ENCODE measurements at places on chromosomes 6 and 20.

DNA sequence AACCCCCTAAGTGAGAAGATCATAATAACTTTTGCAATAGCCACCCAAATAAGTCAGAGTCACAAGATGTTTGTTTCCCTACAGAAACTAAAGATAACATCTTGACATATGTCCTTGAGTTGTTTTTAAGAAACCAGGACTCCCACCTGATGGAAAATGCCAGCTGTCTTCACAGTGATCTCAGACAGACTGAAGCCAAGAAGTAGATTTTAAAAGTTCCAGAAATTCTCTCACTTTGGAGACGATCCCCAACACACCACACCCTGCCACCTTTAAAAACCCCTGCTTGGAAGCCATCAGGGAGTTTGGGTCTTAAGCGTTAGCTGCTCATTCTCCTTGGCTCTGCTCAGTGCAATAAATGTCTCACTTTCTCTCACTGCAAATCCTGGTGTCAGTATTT is 63.0 kb downstream of the GPR6 start:
- DNase-seq = no peak

DNA sequence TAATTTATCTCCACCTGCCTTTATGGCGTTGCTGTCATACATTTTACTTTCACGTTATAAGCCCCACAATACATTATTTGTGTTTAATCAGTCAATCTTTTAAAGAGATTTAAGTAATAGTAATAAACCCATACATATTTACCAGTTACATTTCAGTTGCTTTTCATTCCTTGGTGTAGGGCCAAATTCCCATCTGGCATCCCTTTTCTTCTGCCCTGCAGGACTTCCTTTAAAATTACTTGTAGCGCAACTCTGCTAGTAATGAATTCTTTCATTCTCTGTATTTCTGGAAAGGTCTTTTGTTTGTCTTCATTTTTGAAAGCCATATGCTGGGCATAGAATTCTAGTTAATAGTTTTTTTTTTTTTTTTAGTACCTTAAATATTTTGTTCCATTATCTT is 24.9 kb downstream of the ZNF334 start:
- no peak for DNase-seq

GRCh38 chr6:68756454-68757375 is 121.6 kb downstream of the ADGRB3 start:
- DNase-seq = no peak

DNA sequence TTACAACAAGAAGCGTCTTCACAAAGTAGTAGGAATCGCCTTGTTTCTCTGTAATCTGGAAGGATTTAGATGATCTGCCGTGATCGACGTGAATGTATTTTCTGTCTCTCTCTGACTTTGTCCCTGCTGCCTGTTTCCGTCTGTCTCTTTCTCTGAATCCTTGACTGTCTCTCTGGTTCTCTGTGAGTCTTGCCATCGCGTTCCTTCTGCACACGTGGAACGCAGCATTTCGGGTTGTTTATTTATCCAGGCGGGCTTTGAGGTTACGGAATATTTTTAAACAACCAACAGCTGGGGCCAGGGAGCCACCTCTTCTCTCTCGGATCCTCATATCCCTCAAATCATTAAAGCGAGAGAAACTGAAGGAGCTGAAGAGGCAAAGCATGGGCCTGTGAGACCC is 215.9 kb downstream of the ZDHHC14 start:
- DNase-seq = no peak

DNA sequence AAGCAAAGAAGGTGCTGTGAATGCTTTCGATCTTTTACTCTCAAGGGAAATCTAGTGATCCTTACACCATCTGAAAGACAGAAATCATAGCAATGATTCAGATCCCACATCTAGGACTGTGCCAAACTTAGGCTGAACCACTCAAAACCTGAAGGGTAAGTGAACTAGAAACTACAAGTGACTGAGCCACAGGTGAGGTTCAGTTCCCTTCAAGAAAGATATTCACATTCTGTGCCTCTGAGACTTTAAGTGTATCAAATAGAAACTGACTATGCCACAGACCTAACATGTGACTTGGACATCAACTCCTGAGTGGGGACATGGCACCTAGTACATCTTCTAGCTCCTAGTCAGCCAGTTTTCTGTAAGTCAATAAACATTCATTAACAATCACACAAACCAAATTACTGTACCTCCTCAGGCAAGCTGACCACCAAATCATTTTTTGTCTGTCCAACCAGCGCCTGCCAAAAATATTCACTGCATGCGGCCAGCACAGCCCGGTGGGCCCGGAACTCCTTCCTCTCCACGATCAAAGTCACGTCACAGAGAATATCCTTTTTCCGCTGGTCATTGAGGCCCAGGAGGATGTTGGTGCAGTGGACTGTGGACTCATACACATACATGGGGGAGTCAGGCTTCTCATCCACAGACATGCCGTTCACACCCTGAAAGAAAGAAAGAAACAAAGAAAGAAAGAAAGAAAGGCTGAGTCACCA is 114.1 kb downstream of the GJA10 start:
- DNase-seq = no peak

- DNase-seq = no peak
Measured at GRCh38 chr6:23307516-23307915, 738.1 kb downstream of the HDGFL1 start.

DNA sequence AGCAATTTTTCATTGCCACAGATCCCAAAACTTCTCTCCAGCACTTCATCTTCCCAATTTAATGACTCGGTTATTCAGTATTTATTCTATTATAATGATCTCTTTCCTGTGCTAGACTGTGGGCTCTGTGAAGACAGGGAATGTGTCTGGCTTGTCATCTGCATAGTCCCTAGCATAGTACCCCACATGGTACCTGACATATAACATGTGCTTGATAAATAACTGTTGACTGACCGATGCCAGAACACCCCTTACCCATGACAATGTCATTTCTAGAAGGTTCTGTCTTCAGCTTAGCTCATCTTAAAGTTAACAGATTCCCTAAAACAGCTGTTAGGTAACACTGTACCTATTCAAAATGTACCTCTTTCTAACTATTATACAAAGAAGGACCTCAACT is 3.6 kb downstream of the PXMP4 start:
- no peak for DNase-seq

GRCh38 chr20:63863021-63863797 is 1.9 kb upstream of the TPD52L2 start:
- DNase-seq = no peak

DNA sequence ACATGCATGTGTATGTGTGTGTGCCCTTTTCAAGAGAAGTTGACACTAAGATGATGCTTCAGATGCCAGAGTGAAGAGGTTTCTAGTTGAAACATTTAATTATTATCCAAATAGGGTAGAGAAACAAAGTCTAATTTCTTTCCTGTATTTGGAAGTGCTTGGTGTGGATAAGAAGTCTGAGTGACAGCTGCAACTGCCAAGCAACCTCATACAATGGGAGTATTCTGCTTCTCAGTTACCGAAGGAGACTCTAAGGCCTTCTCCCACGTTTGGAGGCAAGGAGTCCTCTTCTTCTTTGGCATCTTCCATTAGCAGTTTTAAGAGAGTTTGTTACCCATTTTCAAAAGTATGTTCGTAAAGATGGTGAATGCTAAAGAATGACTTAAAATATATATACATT is 82.4 kb downstream of the HDGFL1 start:
- DNase-seq = no peak

DNA sequence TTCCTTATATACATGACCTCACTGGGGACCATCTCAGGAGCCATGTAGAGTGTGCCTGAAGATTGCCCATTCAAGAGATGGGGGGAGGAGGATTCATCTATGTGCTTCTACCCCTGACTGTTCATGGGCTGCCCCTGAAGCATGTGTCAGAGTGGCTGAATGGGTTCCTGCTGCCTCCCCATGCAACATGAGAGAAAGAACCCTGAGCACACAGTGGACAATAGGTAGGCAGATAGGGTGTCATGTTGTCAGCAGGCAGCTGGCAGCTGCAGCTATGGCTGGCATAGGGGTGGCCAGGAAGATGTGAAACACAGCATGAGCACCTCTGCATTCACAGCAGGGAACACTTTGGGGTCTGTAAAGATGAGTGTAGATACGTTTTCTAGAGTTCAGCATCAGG is 208.4 kb upstream of the CNR1 start:
- DNase-seq = no peak

- DNase-seq = no peak
Measured at GRCh38 chr6:123771126-123771525, 32.5 kb upstream of the NKAIN2 start.

DNA sequence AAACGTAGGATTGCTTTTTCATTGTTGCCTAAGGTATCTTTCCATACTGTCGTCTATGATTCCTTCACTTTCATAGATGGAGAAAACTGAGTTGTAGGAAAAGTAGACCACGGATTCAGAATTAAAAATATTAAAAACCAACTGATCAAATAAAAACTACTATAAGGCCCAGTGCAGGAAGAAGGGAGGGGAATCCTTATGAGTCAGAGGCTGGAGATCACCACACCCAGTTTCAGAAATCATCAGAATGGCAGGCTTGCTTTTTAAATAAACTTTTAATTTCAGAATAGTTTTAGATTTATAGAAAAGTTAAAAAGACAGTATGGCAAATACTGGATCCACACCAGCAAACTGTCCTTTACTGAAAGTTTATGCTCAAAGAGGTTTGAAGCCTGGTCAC is 32.0 kb upstream of the POPDC3 start:
- no peak for DNase-seq

DNA sequence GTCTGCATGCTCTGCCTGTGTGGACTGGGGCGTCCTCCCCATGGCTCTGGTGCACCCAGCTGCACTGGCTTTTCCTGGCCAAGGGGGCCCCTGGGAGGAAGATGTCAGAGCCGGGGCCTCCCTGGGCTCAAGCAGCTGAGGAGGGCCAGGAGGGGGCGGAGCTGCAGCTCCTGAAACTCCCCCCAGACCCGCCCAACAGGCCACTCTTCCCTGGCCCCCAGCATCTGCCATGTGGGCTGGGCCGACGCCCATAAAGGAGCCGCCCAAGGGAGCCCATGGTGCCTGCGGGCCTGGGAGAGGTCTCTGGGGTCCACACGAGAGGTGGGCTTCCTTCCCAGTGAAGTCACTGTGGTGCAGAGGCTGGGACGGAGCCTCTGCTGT is 4.0 kb downstream of the RBBP8NL start:
- DNase-seq = no peak

- no peak for DNase-seq
Measured at GRCh38 chr6:152680151-152680550, 17.5 kb upstream of the MYCT1 start.

GRCh38 chr6:34523441-34524206 is 32.5 kb downstream of the SPDEF start:
- DNase-seq = no peak

GRCh38 chr6:37305841-37306425 is 47.9 kb upstream of the RNF8 start:
- DNase-seq = no peak

- no peak for DNase-seq
Measured at GRCh38 chr20:48959899-48960550, 38.5 kb downstream of the ARFGEF2 start.

DNA sequence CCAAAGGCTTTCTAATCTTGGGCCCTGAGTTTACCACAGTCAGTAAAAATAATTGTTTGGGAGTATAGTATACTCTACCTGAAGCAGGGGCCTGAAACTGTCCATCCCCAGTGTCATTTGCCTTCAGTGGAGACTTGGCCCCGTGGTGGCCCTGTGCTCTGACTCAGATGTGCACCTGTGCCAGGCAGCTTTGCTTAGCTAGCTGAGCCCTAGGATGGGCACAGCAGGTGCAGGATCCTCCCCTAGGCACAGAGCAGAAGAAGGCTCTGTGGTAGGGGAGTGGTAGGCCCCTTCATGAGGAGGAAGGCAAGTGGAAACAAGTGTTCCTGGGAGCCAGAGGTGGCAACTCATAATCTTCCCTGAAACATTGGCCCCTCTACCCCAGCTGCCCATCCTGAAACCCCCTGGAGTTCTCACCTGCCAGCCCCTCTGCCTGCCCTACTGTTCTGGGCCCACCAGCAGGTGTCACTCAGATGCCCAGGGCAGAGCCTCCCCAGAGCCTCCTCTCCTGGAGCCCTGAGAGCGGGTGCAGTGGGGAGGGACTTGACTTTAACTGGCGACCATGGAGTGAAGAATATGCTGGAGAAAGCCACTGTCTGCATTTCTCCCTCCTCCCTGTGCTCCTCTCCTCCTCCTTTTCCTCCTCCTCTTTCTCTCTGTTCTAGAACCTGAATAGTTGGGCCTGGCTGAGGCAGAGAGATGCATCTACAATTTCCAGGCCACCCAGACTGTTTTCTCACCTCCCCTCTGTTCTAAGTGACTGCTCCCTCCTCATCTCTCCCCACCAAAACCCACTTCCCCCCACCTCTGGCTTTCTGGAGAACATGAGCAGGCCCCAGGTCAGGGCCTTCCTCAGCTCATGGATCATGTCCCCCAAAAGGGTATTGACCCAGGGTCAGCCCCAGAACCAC is 2.9 kb downstream of the CPNE5 start:
- no peak for DNase-seq

- no peak for DNase-seq
Measured at GRCh38 chr6:51959744-51960383, 127.5 kb downstream of the PKHD1 start.

GRCh38 chr20:47857187-47857568 is 71.9 kb upstream of the SULF2 start:
- no peak for DNase-seq

DNA sequence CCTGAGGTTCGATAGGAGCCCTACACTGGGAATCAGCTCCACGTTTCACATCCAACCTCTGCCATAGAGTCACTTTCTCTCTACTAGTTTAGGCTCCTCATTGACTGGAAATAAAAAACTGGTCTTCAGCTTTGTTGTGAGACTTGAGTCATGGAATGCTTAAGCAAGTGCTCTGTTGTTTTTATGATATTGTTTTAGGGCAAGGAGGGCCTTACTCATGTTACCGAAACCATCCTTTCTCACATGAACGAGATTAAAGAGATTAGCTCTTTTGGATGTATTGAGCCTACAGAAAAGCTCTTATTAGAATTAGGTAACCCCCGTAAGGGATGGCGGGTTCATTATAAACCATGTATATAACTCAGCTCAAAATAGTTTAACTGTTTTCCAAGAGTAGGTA is 6.9 kb upstream of the MOCS1 start:
- DNase-seq = no peak

DNA sequence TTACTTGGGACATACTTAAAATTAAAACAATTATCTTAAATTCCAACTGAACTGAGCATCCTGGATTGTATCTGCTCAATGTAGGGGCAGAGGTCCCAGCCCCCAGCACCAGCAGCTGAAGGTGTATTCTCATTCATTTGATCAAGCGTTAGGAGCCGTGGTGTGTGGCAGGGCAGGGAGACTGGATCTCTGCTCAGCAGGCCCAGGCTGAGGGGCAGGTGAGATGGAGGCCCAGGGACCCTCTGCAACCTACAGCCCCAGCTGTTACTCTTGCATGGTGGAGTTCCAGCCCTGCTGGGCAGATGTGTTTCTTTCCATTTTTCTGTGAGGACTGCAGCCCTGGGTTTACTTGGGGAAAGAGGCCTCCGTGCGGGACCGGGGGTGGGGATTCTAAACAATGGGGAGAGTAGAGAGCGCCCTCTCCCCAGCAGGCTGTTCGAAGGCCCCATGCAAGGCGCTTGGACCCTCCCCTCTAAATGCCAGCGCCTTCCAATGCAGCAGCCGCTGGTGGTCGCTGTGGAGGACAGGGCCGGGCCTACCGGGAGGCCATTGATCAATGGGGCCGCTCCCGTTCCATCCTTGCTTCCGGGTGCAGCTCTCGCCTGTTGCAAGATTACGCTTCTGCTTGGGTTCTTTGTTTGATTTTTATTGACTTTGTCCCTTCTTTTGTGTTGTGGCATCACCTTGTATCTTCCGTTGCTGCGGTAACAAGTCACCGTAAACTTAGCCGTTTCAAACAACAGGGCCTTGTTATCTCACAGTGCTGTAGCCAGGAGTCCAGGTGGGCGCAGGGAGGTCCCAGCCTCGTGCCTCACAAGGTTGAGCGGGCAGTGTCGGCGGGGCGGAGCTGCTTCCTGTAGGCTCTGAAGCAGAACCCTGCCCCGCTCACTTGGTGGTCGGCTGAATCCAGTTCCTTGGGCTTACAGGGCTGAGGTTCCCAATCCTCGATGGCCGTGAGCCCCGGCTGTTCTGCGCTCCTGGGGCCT is 134.8 kb upstream of the PHACTR3 start:
- no peak for DNase-seq
